ENCODE measurements at places on chromosomes 16 and 17.

DNA sequence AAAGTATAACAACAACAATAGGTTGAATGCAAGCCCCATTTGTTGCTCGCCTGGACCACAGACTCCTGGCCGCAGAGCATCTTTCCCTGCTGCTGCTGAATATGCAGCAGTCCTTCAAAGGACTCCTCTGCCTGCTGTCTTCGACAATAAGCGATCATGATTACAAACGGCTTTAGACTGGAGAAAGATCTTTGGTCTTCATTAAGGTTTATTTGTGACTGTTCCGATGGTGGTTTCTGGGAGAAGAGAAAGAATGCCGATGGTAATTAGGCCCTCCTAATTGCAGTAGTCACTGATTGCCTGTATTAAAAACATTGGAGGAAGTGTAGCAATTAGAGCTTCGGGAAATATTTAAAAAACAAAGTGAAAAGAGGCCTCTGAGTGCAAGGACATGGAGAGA is 138.2 kb downstream of the CACNG3 start:
- DNase-seq = no peak

- no peak for DNase-seq
Measured at GRCh38 chr16:57106767-57107166, 14.4 kb downstream of the CPNE2 start.

- DNase-seq = no peak
Measured at GRCh38 chr16:50198802-50199403, 45.8 kb downstream of the TENT4B start.

DNA sequence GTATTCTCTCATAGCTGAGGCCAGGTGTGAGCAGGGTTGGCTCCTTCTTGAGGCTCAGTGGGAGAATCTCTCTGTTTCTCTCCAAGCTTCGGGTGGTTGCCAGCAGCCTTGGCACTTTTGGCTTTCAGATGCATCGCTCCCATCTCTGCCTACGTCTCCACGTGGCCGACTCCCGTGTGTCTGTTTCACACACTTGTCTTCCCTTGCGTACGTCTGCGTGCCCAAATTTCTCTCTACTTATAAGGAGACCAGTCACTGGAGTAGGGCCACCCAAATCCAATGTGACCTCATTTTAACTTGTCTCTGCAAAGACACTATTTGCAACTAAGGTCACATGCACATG is 14.7 kb downstream of the OSBPL7 start:
- no peak for DNase-seq

DNA sequence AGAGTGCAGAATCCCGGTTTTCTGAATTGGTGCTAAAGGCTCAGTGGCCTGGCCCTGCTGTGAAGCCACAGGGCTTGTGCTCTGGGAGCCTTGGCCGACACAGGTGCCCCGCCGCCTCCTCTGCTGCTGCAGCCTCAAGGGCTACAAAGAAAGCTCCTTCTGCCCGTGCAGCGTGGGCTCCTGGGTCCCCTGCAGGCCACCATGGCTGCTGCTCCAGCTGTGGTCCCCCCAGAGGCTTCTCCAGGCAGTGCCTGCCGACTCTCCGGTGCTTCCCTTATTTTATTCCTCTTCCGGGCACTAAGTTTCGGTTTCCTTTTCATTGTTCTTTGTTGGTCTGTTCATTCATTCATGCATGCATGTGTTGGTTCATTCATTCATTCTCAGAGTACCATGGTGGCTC is 53.1 kb downstream of the CMIP start:
- no peak for DNase-seq

DNA sequence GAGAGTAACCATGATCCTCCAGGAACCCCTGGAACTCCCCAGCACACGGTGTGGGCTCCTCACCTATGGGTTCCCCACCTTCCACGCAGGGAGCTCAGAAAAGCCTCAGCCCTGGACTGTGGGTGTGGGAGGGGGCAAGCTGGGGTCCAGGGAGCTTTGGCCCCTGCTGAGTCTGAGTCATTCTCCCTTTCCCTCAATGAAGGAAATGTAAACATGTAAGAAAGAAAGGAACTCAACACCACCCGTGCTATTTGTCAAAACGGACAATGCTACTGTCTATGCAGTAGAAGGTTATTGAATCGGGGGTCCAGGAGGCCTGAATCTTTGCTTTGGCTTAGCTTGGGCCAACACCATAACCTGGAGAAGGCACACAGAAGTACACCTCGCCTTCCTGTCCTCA is 222.8 kb downstream of the PMP22 start:
- DNase-seq = no peak

DNA sequence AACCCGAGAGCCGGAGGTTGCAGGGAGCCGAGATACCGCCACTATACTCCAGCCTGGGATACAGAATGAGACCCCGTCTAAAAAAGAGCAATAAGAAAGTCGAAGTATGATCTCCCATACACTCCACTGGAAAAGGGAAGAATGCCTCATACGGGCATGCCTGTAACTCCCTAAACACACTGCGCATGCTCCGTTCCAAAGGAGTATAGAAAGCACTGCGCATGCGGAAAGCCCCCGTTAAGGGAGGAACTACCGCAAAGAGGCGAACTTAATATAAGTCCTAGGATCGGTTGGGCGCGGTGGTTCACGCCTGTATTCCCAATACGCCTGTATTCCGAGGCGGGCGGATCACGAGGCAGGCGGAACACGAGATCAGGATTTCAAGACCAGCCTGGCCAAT is 313.1 kb upstream of the ERCC4 start:
- no peak for DNase-seq

DNA sequence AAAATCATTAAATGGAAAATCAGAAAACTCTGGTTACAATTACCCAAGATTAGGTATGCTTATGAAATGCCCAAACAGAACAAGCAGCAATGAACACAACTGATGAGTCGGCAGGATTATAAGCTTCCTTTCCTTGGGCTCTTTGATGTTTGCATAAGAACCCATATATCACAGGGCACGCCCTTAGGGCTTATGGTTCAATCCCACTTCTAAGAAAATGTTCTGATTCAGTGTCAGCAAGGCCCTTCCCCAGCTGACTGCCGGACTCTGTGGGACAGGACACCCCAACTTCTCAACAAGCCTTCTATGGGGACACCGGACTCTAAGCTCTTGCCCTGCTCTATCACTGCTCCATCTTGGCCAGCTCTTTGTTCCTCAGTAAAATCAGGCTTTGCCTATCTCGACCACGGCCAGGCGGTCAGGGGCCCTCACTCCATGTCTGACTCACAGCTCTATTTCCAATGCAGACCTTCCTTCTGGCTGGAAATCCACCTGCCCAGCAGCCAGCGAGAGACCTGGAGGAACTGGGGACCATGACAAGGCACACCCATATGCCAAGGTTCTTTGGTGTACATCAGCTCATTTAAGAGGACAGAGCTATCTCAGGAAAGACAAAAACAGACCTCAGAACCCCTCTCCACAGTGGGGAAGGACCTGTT is 26.8 kb downstream of the LITAFD start:
- no peak for DNase-seq

- no peak for DNase-seq
Measured at GRCh38 chr17:42519546-42520491, 16.2 kb upstream of the NAGLU start.

- no peak for DNase-seq
Measured at GRCh38 chr17:1047177-1047878, 50.4 kb downstream of the TIMM22 start.

DNA sequence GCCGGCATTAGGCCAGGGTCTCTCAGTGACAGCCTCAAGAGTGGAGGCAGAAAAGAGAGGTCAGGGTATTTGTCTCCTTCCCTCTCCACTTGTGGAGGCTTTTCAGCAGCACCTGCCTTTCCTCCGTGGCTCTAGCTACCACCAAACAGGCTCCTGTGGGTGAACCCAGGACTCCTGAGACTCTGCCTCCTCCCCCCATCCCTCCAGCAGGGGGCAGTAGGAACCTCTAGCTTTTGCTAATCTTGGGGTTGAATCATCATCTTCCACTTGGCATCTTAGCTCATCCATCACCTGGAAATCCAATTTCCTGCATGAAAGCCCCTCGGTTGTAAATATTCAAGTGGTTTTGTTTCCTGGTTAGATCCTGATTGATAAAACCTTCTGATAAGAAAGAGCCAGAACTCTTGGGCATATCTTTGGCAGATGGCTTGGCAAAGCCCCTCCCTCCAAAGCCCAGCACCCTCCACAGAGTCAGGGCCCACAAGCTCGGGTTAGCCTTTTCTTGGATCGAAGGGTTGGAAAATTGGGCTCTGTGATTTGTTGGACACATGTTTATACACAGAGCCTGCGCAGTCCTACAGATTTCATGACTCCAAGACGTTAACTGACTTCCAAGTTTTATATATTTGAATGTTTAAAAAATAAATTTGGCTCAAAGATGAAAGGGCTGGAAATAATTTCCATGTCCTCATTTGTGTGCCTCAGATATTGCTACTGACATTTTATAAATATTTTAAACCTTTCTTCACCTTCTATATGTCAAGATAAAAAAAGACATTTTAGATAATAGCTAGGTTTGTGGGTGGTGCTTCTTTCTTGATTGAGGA is 322.1 kb downstream of the MAP2K4 start:
- DNase-seq = no peak

- no peak for DNase-seq
Measured at GRCh38 chr16:11088074-11088730, 143.8 kb downstream of the CLEC16A start.

DNA sequence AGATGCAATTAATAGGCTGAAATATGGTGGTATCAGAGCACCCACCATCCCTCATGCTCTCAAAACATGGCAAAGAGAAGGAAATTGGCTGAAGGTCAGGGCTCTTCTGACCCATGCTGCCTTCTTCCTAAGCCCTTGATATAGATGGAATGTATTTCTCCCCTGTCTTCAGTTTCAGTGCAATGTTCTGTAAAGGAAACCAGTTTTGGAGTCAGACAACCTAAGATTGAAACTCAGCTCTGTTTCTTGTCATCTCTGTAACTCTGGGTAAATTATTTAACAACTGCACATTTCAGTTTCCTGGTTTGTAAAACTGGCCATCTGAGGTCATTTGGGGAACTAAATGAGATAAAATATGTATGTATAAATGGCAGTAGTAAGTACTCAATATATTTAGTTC is 243.9 kb downstream of the CA10 start:
- DNase-seq = no peak

- DNase-seq = no peak
Measured at GRCh38 chr17:22703204-22703603, 1010.9 kb downstream of the KCNJ18 start.

Data from NK-92 treated with Interleukin-12 subunit alpha and Interleukin-12 subunit beta, amount 100 ng/mL, for 24 hours (cell line).